ENCODE measurements at places on chromosomes 2 and 18.

GRCh38 chr2:191297033-191297432, 51.8 kb downstream of the MYO1B start:
- DNase-seq: no peak

- DNase-seq: no peak
These were observed 1.6 kb upstream of the HOXD3 start for GRCh38 chr2:176155356-176156044.

- DNase-seq: no peak
These were observed 40.3 kb downstream of the CLASP1 start for GRCh38 chr2:121608967-121609366.

GRCh38 chr2:25090801-25091200, 48.9 kb downstream of the EFR3B start:
- no peak for DNase-seq

DNA sequence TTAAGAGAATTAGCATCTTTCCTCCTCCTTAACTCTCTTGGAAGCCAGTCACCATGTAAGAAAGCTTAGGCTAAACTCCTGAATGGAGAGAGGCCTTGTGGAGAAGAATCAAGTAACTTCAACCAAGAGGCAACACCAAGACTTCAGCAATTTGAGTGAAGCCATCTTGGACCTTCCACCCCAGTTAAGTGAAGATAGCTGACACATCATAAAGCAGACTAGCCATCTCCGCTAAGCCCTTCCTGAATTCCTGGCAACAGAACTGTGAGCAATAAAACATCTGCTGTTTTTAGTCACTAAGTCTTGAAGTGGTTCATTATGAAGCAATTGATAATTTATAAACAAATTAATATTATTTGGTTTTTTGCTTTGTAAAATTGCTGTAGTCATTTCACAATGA, 1.5 kb upstream of the ZNF397 start:
- DNase-seq: no peak

DNA sequence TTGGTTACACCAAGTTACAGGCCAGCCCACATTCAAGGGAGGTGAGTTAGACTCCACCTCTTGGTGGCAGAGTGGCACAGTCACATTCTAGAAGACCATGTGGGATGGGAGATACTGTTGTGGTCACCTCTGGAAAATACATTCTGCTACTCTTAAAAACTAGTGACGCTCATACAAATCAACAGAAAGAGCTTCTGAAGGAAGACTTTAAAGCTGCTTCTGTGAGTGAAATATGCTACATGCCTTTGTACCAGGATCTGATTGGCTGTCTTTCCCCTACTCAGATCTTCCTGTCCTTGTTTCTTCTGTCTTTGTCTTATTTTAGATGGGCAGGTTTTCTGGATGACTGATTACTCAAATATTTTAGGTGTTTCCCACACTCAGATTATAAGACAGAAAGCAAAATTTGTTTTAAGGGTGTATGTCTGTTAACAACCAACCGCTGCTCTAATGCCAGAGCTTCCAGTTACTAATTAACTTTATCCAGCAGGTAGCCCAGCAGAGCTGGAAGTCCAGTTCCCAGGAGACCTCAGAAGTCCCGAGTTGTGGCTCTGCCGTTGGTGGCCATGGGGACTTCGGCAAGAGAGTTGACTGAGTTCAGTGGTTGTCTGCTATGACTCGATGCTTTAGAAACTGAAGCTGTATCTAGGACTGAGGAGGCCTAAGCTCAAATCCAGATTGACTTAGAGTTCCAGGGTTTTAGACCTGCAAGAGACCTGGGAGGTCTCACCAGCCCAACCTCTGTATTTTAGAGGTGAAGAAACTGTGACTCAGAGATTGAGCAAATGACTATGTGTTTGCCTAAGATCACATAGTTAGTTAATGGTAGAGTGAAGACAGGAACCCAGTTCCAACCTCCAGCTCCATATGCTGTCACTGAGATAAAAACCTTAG, 7.4 kb downstream of the IL1R2 start:
- DNase-seq: no peak

GRCh38 chr2:65263262-65263661, 35.6 kb downstream of the ACTR2 start:
- DNase-seq: no peak

Data from stimulated activated CD4-positive, alpha-beta T cell treated with anti-CD3 and anti-CD28 coated beads, Interleukin-1b, Interleukin-23, amount 100 ng/mL, for 1 hour (primary cell).